Effector memory CD4-positive, alpha-beta T cell (primary cell): ENCODE measurements at places on chromosomes 2 and 18.

DNA sequence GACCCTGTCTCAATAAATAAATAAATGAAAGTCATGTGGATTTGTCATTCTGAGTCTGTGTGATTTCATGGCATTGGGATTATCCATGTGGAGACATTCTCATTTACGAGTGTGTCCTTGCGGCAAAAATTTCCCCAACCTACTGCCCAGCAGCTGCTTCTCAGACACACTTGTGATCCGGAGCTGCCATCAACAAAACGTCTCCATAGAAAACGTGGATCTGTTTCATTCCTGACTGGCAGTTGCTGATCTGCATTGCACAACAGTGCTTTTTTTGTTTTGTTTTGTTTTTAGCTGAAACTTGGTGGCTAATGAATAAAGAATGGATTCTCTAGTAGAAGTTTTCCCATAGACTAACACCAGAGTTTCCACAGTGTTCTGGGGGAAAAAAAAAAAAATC, 74.7 kb downstream of the TGIF1 start:
- DNase-seq = no peak

GRCh38 chr18:64171576-64171975, 22.7 kb upstream of the LINC00305 start:
- no peak for DNase-seq

DNA sequence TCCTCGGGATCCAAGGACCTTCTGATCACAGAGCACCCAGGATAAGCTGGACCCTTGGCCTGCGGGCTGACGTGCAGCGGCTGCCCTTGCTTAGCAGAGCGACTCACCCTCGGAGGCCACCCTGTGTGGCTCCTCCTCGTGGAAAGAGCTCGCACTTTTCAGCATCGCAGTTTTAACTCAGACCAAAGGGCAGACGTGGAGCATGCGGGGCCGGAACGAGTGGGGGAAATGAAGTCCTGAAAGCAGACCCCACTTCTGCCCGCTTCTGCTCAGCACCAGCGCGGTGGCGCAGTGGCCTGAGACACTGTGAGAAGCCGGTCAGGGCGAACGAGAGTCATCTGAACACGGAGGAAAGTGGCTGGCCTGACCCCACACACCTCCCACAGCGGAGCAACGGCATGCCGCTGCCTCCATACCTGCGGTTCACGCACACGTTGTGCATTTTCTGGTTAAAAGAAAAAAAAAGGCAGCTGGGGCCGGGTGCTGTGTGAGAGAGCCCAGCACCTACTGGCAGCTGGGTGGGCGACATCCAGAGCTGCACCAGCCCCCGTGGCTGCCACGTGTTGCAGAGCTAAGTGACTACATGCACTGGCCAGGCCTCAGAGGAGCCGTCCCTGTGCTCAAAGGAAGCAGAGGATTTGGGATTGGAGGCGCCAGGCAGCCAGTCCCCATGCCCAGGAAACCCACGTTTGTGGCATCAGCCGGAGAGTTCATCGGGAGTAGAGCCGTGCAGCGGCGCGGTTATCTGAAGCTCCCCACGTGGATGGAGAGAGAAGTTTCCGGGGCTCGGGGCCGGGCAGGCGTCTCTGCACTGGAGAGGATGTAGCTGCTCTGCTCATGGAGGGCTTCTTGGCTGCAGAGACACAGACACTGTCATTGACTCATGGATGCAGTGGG, 89.7 kb downstream of the USP40 start:
- DNase-seq = no peak

GRCh38 chr18:79411614-79412526, 16.1 kb downstream of the NFATC1 start:
- no peak for DNase-seq

- DNase-seq = no peak
Measured at GRCh38 chr2:21727101-21727500, 603.3 kb downstream of the TDRD15 start.

DNA sequence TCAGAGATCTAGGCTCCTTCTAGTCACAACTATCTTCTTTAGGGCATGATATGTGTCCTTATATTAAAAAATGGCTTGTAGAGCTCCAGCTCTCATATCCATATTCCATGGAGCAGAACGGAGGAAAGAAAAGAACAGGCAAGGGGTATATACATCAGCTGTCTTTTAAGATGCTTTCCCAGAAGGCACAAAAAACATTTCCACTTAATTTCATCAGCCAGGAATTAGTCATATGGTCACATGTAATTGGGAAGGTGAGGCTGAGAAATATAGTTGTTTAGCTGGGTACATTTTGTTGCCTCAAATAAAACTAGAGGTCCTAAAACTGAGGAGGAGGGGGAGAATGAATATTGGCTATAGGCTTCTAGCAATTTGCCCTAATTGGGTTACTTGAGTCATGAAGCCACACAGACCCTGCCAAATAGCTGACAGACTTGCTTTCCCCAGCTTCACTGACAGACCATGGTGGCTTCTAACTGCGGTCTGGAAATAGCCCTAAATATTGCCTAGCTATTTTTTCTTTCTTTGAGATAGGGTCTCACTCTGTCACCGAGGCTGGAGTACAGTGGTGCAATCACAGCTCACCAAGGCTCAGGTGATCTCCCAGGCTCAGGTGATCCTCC, 20.0 kb downstream of the MAIP1 start:
- DNase-seq = no peak

- DNase-seq = no peak
Measured at GRCh38 chr2:19419211-19419880, 60.9 kb upstream of the OSR1 start.

- no peak for DNase-seq
Measured at GRCh38 chr2:46177461-46178089, 119.6 kb upstream of the EPAS1 start.

DNA sequence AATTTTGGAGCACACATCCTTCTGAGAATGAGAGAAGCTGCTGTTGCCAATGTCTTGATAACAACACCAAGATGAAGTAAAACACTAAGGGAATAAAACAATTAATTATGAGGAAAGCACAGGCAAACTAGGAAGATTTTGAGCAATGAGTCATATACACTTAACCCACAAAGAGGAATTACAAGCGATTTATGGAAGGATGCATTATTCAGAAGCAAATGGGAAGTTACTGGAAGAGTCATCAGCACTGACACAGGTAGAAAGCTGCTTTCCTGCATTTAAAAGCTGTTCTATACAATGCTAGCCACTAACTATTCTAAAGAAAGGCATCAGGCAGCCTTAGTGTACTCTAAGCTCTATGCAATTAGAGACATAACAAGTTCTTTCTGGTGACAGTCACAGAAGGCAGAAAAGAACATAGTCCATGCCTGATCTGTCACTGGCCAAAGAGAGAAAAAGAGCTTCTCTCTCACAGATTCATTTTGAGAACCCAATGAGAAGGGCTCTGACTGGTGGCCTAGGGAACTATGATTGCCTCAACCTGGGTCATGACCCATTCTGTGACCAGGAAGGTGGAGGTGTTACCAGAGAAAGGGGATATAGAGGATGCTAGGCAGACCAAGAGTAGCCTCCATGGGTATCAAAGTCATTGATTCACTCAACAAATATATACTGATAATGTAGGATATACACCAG, 45.4 kb downstream of the M1AP start:
- no peak for DNase-seq

DNA sequence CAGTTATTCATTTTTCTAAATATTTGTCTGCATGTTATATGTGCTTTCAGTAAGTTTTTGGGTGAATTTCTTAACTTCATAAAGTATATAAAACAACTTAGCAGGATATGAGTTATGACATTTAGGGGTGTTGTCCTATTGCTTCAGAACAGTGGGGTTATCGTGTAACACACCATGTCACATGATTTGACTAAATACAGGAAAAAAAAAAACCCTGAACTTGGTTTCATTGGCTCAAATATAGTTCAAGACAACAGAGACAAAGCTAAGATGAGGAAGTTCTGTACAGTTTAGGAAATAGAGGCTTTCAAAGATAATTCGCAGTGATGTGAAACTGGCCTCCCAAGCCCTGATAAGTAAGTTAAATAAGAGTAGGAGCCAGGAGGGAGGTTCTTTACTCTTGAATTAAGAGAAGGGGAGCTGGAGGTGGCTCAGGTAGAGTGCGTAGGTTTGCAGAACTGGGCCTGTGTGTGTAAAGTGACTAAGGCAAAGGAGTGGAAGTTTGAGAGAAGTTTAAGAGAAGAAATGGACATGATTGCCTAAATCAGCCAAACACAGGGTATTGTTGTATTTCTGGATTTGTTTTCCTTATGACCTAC, 53.9 kb downstream of the LIMS1 start:
- no peak for DNase-seq

GRCh38 chr2:119169717-119170116, 11.2 kb upstream of the C1QL2 start:
- DNase-seq = no peak

DNA sequence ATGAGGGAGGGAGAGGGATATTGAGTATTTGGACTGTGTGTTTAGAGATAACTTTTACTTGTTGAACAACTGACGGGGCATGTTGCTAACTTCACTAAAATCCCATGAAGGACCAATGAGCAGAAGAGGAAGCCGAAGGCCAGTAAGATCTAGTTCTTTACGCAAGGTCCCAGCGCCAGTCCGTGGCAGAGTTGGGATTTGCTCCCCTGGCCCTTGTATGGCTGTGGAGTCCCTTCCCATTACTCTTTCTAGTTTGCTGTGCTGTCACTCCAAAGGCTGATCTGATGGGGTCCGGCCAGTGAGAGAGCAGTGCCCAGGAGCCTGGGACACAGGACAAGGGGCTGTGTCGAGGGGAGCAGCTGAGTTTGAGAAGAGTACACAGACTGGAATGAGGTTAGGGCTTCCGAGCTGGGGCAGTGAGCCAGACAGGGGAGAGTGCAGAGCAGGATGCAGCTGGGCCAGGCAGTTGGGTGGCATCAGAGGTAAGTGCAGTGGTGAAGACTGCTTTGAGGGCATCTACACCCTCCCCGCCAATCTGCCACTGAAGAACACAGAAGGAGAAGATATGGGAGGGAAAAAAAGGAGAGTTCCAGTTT, 692.9 kb upstream of the HS6ST1 start:
- DNase-seq = no peak

- no peak for DNase-seq
Measured at GRCh38 chr2:170204298-170204951, 26.5 kb downstream of the MYO3B start.

GRCh38 chr2:27729198-27729597, 42.3 kb upstream of the MRPL33 start:
- no peak for DNase-seq

GRCh38 chr2:31237348-31238017, 3.5 kb downstream of the EHD3 start:
- DNase-seq = no peak

- DNase-seq = no peak
Measured at GRCh38 chr2:119254601-119255080, 31.0 kb downstream of the STEAP3 start.

GRCh38 chr2:225841314-225841713, 441.8 kb downstream of the NYAP2 start:
- DNase-seq = no peak

DNA sequence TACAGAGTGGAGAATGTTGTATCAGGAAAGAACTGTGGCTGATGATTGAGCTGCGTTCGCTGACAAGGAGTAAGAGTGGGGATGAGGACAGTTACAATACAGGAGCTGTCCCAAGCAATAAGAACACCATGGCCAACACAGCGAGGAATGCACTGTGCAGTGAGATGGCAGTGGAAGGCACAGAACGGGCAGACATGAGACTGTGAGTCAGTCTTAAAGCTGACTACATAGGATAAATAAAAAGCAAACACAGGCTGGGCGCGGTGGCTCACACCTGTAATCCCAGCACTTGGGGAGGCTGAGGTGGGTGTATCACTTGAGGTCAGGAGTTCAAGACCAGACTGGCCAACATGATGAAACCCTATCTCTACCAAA, 89.8 kb downstream of the CABYR start:
- DNase-seq = no peak

DNA sequence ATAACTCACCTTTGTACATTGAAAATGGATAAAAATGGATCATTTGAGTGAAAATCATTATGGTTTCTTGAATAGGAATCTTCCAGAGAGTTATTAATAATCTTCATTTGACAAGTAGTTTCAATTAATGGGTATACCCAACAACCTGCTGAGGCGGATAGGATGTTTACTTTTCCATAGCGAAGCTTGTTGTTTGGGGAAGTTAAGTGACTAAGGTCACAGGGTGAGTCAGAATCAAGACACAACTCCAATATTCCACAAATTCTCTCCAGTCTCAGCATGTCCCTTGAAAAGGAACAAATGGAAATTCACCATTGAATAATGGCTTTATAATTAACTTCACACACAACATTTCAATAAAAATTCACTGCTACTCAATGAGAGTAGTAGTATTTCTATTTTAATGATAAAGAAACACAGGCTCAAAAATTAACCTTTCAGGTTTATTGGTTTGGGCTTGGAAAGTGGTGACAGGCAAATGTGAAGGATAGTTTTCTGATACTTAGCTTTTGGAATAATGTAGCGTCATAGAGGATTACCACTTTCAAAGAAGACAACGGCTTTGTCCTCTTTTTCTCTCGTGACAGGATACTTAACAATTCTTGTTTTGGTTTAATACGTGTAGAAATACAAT, 211.3 kb downstream of the GPD2 start:
- no peak for DNase-seq

GRCh38 chr2:35168351-35168750, 1187.2 kb upstream of the CRIM1 start:
- no peak for DNase-seq

- DNase-seq = no peak
Measured at GRCh38 chr2:227774011-227774624, 28.4 kb downstream of the SCYGR8 start.

GRCh38 chr2:135130751-135131150, 78.7 kb downstream of the RAB3GAP1 start:
- DNase-seq = no peak

- DNase-seq = no peak
Measured at GRCh38 chr2:22274661-22275060, 1110.3 kb upstream of the KLHL29 start.

DNA sequence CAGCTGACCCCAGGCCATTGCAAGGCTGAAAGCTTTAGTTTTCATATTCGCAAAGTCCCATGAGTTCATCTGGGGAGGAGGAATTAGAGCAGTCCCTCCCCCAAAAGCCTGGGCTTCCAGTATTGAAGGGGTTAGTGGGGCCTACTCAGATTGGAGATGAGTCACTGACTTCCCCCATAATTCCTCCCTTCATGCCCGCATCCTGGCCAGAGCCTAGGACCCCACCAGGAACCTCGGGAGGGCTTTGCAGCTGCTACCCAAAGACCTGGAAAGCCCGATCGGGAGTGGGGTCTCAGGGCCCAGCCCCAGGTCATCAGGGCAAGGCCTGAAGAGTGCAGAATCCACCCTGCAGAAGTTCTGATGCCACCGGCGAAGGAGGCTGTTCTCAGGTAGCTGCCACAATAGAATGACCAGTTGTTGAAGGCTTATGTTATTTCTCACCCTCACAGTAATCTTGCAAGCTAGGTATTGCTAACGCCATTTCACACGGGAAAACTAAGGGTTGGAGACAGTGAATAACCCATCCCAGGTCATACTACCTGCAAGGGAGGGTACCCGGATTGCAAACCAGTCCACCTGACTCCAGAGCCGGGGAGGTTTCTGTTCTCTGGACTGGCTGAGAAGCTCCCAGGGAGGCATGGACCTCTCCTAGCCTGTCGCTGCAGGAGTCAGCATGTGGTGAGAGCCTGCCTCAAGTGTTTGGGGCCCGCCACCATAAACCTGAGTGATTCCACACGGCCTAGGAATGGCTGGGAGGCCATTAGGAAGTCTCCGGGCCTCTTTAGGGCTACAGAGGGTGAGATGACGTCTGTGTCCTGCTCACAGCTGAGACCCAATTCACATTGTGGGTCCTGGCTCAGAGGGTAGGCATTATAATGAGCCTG, 5.8 kb upstream of the ARID5A start:
- DNase-seq = no peak

GRCh38 chr2:164134336-164134735, 398.5 kb upstream of the FIGN start:
- DNase-seq = no peak
